ENCODE measurements at places on chromosomes 6 and 20. TPM values are rescaled to one million over a fixed set of nuclear protein-coding genes. Genes with fewer than 3 reads are reported as not detected.

Gene CTCFL
- 0.46 TPM for total RNA-seq

Gene MLN
- not detected for total RNA-seq

Gene MCM8
- 5.2 TPM for total RNA-seq

DNA sequence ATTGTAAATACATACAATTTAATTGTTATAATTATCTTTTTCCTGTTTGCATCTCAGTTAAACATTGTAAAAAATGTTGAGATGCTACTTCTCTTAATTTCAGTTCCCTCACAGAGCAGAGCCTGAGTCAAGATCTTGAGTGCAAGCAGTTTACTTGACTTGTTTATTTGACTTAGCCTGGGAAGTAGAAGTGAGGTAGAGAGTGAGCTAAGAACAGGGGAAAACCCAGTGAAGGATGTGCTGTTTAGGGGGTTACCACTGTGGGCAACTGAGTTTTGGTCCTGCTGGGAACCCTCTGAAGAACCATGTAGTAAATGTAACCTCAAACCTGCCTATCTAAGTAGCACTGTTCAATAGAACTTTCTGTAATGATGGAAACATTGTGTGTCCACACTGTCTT lies 495.2 kb upstream of the FLRT3 start:
- H3K4me1 ChIP-seq, result peaks cover 6% of the 10 kb centered on the region
- H3K36me3 ChIP-seq, result no peaks in the 10 kb centered on the region
- no peak for DNase-seq
- no peak overlapping the region for H3K27ac ChIP-seq
- no peaks in the 10 kb centered on the region for H3K27me3 ChIP-seq
- no peak overlapping the region for H3K4me3 ChIP-seq

DNA sequence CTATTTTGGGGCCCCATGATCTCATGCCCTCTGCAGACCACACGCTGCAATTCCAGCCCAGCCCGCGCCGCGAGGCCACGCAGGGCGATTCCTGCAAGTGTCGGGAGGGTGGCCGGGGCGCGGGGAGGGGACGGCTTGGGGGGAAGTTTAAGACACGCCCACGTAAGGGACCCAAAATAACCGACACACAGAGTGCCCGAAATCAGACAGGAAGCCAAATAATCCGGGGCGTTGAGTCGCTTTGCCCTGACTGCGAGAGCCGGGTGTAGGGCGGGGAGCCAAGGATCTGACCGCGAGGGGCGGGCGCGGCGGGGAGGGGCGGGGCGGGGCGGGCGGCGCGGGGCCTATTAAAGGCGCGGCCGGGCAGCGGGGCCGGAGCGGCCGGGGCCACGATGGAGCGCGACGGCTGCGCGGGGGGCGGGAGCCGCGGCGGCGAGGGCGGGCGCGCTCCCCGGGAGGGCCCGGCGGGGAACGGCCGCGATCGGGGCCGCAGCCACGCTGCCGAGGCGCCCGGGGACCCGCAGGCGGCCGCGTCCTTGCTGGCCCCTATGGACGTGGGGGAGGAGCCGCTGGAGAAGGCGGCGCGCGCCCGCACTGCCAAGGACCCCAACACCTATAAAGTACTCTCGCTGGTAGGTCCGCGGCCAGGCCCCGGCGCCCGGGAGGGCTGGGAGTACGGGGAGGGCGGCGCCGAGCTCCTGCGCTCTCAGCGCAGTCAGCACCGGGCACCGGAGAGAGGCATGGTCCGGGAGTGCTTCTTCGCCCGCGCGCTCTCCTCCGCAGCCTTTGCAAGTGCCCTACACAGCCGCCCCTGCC lies at the start of gene ENPP1:
ENPP1 (plus strand) TSS at position 377 of the 816 bp plus-strand sequence; CDS start at position 393, 16 bp downstream.
- peak within 1 kb of the TSS; percentile 79 for H3K27ac ChIP-seq
- H3K4me3 ChIP-seq, result peak within 1 kb of the TSS; percentile 58
- H3K27me3 ChIP-seq, result no peaks in the 10 kb centered on the region
- no peaks in the 10 kb centered on the region for H3K36me3 ChIP-seq

GRCh38 chr6:88422831-88423230 lies 256.7 kb upstream of the CNR1 start:
- H3K4me1 ChIP-seq, result no peaks in the 10 kb centered on the region
- no peaks in the 10 kb centered on the region for H3K27me3 ChIP-seq
- DNase-seq, result no peak
- H3K36me3 ChIP-seq, result no peaks in the 10 kb centered on the region
- H3K27ac ChIP-seq, result no peak overlapping the region

- H3K27me3 ChIP-seq, result no peaks in the 10 kb centered on the region
- no peak overlapping the region for H3K27ac ChIP-seq
- no peaks in the 10 kb centered on the region for H3K36me3 ChIP-seq
- H3K4me3 ChIP-seq, result no peak overlapping the region
- no peak for DNase-seq
These were observed 91.7 kb downstream of the PRDM1 start for GRCh38 chr6:106177786-106178185.

- no peak for DNase-seq
- H3K4me1 ChIP-seq, result peaks cover 14% of the 10 kb centered on the region
- no peak overlapping the region for H3K27ac ChIP-seq
- no peaks in the 10 kb centered on the region for H3K27me3 ChIP-seq
These were observed 81.0 kb upstream of the SNX9 start for GRCh38 chr6:157741948-157742556.

DNA sequence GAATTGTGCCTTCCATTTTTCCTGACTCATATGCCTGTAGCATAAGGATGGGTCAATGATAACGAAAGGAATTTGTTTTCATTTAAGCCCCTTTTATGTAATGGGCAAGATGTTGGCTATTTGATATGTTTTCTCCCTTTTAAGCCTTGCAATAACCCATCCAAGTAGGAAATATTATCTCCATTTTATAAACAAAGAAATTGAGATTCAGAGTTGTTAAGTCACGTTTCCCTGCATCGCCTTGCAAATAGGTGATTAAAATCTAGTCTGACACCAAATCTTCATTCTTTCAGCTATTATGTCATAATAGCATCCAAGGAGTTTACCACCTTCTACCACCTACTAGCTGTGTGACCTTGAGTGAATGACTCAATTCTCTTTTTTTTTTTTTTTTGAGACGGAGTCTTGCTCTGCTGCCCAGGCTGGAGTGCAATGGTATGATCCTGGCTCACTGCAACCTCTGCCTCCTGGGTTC lies 7.0 kb downstream of the HNF4A start:
- no peaks in the 10 kb centered on the region for H3K27me3 ChIP-seq
- no peak overlapping the region for H3K27ac ChIP-seq
- no peak overlapping the region for H3K4me3 ChIP-seq
- DNase-seq, result no peak
- no peaks in the 10 kb centered on the region for H3K4me1 ChIP-seq

- DNase-seq, result no peak
- H3K27ac ChIP-seq, result no peak overlapping the region
- no peaks in the 10 kb centered on the region for H3K27me3 ChIP-seq
- peaks cover 31% of the 10 kb centered on the region for H3K4me1 ChIP-seq
These were observed 5.5 kb downstream of the ITCH start for GRCh38 chr20:34368547-34368946.

DNA sequence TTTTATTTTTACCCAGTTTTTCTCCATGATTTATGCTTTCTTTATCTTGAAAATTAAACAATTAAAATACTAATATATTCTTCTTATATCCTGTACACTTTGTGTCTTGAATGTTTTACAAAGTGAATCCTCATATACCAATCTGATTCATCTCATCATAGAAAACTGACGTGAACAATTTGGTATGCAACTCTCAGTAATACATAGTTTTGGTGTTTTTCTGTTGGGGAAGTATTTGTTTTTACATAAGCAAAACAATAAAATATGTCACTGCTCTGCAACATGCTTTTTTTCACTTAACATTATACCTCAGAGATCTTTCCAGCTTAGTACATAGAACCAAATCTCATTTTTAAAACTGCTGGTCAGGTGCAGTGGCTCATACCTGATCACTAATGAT lies 14.7 kb downstream of the DNAAF9 start:
- H3K4me3 ChIP-seq, result no peak overlapping the region
- H3K4me1 ChIP-seq, result peaks cover 9% of the 10 kb centered on the region
- H3K27ac ChIP-seq, result no peak overlapping the region
- no peaks in the 10 kb centered on the region for H3K27me3 ChIP-seq
- no peak for DNase-seq
- H3K36me3 ChIP-seq, result no peaks in the 10 kb centered on the region
